ENCODE measurements at places on chromosomes 13 and 19.
A peak's percentile ranks its signal among the peaks of the same experiment; 100 is the strongest.

- no peak for DNase-seq
These were observed 425.5 kb downstream of the PCDH20 start for GRCh38 chr13:60990032-60990733.

DNA sequence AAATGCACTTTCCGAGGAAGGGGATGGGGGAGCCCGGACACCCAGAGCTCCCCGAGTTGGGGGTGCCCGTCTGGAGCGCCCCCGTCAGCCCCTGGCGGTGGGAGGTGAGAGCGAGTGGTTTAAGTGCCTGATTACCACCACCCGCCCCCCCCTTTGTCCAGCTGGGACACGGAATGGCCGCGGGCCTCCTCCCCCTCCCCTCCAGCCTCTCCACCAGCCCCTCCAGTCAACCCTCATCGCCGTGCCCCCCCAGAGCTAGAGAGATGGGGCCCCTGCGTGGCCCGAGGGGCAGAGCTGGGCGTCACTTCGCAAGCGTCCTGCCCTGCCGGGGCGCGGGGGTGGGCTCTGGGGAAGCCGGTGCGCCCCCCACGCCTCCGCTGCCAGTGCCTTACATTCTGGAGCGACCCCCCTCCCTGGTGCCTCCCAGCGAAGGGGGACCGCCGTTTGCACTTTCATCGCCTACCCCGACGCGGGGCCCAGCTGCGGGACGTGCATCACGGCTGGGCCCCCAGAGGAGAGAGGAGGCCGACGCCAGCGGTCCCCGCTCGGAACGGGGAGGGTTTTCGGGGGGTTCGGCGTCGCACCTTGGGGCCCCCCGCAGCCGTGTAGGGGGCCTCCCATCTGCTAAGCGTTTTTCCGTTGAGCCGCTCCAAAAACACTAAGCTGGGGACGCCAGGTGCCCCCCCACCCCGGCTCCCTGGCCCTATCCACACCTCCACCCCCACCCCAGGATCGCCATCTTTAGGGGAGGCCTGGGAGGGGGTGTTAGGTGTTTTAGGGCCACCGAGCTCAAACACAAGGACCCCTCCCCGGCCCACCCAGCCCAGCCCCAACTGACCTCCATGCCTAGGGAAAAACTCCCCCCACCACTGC is 16.4 kb downstream of the SMIM24 start:
- no peak for DNase-seq

DNA sequence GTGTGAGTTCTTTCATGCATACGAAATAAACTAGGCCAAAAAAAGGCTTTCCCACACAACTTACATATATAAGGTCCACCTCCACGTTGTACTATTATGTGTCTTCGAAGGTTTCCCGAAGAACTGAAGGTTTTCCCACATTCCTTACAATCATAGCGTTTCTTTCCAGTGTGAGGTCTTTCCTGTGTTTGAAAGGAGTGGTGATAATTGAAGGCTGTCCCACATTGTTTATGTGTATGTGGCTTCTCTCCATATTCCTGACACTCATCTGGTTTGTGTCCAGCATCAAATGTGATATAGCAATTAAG is 14.6 kb downstream of the ZNF442 start:
- no peak for DNase-seq

- DNase-seq: no peak
These were observed 310.7 kb downstream of the MYO16 start for GRCh38 chr13:108940121-108940520.

GRCh38 chr13:20814224-20814910 is 40.6 kb upstream of the EEF1AKMT1 start:
- DNase-seq: no peak

DNA sequence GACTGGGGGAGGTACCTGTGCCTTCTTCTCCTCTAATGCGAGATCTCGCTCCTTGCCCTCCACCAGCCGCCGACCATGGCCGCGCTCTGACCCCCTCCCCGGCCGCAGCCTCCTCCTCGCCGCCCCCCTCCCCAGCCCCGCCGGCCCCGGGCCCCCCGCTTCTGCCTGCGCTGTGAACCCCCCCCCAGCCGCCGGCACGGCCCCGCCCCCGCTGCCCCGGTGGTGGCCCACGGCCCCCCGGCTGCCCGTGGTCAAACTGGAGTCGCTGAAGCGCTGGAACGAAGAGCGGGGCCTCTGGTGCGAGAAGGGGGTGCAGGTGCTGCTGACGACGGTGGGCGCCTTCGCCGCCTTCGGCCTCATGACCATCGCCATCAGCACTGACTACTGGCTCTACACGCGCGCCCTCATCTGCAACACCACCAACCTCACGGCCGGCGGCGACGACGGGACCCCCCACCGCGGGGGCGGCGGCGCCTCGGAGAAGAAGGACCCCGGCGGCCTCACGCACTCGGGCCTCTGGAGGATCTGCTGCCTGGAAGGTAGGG is at the start of gene CACNG8:
CACNG8 (plus strand) TSS at position 51 of the 545 bp plus-strand sequence.
- DNase-seq: no peak

DNA sequence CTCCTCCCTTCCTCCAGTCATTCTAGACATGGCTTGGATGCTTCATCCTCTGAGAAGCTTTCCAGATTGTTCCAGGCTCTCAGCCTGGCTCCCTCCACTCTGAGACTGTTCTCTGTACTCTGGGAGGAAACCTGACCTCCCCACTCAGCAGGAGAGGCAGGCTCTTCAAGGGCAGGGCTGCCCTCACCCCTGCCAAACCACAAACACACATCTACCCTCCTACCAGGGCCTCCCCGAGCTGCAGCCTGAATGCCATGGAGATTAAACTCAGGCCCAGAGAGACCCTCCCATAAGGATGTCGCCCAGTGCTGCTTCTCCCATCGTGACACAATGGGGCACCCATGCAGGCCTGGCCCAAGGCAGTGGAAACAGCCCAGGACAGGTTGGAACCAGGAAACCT is 16.2 kb downstream of the NUMBL start:
- no peak for DNase-seq

DNA sequence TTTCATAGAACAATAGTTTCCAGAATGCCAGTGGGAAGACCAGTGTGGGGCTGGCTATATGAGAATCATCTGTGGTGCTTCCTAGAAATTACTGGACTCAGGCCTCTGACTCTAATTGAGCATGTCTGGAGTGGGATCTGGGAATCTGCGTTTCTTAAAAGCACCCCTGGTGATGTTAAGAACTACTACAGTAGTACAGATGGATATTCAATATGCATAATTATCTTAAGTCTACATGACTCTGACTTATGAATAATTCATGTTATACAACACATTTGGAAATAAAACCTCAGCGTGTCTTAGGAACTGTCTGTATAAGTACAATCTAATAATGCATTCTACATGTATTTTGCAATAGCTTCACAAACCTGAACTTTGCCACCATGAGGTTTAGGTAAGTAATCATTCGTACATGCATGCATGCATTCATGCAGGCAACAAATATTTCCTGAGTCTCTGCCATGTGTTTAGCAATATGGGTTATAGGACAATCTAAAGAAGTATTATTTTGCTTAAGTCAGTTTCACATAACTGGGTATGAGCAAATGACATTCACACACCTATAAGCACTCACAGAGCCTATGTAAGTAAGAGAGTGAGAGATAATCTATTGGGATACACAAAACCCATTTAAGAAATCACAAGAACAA is 62.0 kb downstream of the EPSTI1 start:
- no peak for DNase-seq

DNA sequence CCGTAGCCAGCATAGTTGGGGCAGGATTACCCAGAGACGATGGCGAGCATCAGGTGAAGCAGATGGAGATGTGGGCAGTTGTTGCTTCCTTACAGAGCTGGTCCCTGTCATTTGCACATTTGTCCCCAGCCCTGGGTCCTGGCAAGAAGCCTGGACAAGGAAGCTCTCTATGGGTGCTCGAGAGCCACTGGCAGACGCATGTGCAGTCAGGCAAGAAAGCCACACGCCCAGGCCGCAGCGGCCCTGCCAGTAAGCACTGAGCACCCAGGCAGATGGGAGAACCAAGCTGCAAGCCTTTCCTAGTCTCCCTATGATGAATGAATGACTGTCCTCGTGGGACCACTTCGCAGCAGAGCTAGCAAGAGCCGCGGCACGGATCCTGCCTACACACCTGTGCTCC is 182.8 kb downstream of the FOXO1 start:
- no peak for DNase-seq

GRCh38 chr19:45506246-45506988 is 862 bp upstream of the VASP start:
- DNase-seq: peak; percentile 100

- DNase-seq: no peak
These were observed 1464.3 kb downstream of the UQCRFS1 start for GRCh38 chr19:27748551-27749152.

GRCh38 chr19:54178581-54179261 is 5.8 kb upstream of the TMC4 start:
- DNase-seq: no peak

- DNase-seq: no peak
These were observed 95.7 kb downstream of the ARHGEF7 start for GRCh38 chr13:111210544-111211469.

GRCh38 chr13:107866032-107866940 is 349.1 kb downstream of the LIG4 start:
- DNase-seq: no peak

DNA sequence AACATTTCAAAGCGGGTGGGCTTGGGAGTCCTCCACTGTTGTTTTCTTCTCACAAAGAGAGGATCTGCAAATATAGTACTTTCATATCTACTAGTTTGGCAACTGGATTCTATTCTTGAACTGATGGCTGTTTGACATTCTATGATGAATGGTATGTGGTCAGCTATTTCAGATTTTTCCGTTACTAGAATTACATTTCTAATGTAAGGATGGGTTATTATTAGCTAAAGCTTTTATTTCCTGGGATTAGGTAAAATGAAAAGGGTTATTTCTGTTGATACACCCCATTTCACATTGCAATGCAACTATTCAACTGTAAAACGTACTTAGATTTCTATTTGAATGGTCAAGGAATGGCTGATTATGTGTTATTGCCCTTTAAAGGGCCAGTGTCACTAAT is 629.7 kb downstream of the DACH1 start:
- DNase-seq: no peak

GRCh38 chr19:16068696-16069259 is 7.5 kb upstream of the TPM4 start:
- DNase-seq: no peak

GRCh38 chr13:99278200-99278599 is 20.0 kb upstream of the GPR18 start:
- DNase-seq: no peak

DNA sequence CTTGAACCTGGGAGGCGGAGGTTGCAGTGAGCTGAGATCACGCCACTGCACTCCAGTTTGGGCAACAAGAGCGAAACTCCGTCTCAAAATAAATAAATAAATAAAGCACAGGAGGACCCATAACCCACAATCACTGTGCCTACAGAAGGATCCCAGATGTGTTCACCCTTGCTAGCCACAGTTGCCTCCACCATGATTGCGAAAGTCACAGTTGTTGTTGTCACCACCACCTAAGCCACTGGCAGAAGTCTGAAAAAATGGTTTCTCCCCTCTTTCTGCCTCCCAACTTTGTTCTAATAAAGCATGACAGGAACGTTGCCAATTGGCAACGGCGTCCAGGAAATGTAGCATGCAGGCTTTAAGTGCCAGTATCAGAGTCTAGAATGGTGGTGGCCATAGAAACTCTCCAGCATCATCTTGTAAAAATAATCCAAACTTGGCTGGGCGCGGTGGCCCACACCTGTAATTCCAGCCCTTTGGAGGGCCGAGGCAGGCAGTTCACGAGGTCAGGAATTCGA is 2.2 kb upstream of the EPS15L1 start:
- DNase-seq: no peak

DNA sequence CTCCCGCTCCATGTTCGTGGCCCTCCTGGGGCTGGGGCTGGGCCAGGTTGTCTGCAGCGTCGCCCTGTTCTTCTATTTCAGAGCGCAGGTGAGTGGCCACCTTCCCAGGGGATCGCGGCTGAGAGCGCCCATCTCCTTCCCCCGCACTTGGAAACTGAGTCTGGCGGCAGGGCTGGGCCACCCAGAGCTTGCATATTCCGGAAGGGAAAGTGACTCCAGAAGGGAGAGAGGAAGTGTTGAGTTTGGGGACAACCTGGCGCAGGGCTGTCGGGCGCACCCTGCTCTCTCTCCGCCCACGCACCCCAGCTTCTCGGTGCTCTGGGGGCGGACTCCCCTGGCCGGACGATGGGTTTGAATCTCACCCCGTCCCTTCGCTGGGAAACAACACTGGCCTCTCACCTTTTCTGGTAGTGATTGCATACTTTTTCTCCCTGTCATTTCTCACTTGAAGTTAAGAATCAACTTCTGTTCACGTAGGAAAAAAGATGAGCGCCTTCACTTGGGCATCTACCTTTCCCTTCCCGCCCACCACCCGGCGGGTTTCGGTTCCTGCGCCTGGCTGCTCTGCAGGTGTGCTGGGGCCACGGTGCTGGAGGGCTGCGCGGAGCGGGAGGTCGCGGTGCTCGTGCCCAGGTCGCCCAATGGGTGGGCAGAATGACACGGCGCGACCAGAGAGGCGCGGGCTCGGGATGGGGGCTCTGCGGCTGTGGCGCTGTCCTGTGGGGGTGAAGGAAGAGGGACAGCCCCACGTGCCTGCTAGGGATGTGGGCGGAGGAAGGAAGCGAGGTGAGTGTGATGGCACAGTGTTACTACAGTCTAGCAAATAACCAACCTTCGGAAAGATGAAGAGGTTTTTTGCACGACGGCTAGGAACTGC is 721 bp downstream of the TNFSF11 start:
- peak; percentile 72 for DNase-seq

- peak; percentile 74 for DNase-seq
These were observed 606 bp downstream of the ERCC1 start for GRCh38 chr19:45423033-45423588.

DNA sequence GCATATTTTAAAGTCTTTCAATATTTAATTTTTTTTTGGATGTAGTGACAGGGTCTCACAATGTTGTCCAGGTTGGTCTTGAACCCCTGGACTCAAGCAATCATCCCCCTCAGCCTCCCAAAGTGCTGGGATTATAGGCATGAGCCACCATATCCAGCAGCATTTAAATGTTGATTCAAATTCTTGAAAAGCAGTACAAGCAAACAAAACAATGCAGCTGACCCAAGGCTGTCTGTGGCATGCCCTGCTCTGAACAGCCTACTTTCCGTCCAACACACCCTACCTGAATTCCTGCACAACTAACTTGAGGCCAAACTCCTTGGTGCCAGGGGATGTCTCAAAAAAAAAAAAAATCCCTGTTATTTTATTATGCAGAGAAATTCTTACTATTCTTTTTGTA is 23.0 kb downstream of the NEK5 start:
- no peak for DNase-seq

- DNase-seq: no peak
These were observed 5.4 kb upstream of the ZNF225 start for GRCh38 chr19:44107751-44108150.

DNA sequence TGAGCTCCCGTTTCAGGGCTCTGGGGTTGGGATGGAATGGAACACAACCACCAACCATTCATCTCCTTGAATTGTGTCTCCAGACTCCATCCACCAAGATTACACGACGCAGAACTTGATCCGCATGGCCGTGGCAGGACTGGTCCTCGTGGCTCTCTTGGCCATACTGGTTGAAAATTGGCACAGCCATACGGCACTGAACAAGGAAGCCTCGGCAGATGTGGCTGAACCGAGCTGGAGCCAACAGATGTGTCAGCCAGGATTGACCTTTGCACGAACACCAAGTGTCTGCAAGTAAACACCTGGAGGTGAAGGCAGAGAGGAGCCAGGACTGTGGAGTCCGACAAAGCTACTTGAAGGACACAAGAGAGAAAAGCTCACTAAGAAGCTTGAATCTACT is 15.5 kb downstream of the FCAR start:
- DNase-seq: no peak

GRCh38 chr19:15498910-15499309 is 9.4 kb upstream of the CYP4F22 start:
- DNase-seq: no peak

GRCh38 chr13:30845297-30846214 is 60.5 kb upstream of the MEDAG start:
- no peak for DNase-seq

- DNase-seq: no peak
These were observed 756.7 kb upstream of the ARGLU1 start for GRCh38 chr13:107324416-107325204.
